Stimulated activated CD4-positive, alpha-beta T cell treated with anti-CD3 and anti-CD28 coated beads, Interleukin-1b, Interleukin-23, amount 100 ng/mL, for 1 hour (primary cell): ENCODE measurements at places on chromosomes 2 and 18.

- no peak for DNase-seq
These were observed 13.1 kb upstream of the SNTG2 start for GRCh38 chr2:937530-937929.

- DNase-seq: no peak
These were observed 21.0 kb downstream of the INPP4A start for GRCh38 chr2:98465456-98466226.

- DNase-seq: no peak
These were observed 40.8 kb downstream of the KCMF1 start for GRCh38 chr2:85011747-85012146.

GRCh38 chr18:8749492-8749891, 44.1 kb downstream of the MTCL1 start:
- DNase-seq: no peak

GRCh38 chr2:139155991-139156390, 375.8 kb upstream of the NXPH2 start:
- no peak for DNase-seq

- DNase-seq: no peak
These were observed 3.4 kb downstream of the SERPINB2 start for GRCh38 chr18:63890950-63891304.

DNA sequence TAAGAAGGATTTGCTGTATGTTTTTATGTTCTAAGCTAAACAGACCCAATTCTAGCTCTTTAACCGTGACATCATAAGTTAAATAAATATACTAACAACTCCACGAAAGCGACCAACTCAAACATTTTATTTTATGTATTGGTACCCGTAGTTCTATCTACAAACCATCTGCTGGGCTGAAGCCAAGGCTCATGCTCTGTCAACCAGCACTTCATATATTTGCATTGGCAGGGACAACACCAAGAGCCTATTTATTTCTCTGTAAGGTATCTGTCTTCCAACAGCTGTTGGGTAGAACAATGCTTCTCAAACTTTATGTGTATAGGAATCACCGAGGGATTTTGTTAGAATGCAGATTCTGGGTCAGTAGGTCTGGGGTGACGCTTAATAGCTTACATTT, 64.5 kb downstream of the PID1 start:
- no peak for DNase-seq

DNA sequence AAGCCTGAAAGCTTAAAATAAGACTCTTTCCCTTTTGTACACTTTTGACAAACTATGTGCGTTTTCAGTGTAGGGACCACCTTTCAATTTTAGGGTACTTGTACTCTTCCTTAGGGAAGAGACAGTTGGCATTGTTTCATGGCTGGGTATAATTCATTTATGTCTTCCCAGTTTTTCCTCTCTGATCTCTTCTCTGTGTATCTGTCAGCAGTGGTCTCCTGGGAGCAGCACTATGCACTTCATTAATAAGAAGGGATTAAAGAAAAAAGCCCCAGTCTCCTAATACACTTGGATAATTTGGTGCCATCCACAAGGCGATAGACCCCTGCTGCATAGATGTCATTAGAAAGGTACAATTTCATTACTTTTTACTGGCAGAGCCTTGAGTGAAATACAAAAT, 12.1 kb downstream of the AQP4 start:
- no peak for DNase-seq

GRCh38 chr2:73350035-73350691, 35.5 kb upstream of the ALMS1 start:
- no peak for DNase-seq

DNA sequence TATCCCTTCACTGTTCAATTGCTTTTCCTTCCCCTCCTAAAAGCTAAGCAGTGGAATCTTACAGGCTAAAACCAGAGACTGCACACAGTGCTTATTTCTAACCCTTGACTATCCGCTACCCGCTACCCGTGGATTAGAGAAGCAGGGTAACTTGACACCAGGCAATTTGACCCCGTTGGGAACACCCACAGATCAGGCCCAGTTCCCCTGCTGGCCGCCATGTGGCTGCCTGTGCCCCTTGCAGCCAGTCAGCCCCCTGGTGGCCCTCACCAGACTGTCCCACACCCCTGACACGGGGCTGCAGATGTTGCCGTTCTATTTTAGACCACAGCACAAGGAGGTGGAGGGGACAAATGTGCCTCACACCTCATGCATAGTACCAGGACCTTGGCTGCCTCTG, 74.8 kb downstream of the TXNL1 start:
- DNase-seq: no peak

- no peak for DNase-seq
These were observed 33.0 kb downstream of the CMPK2 start for GRCh38 chr2:6832596-6833299.

- DNase-seq: no peak
These were observed 26.8 kb upstream of the NABP1 start for GRCh38 chr2:191650896-191651773.

- no peak for DNase-seq
These were observed 136.3 kb upstream of the CCDC68 start for GRCh38 chr18:55095584-55095983.

GRCh38 chr18:45690975-45691815, 32.8 kb upstream of the SLC14A1 start:
- DNase-seq: peak; percentile 60

DNA sequence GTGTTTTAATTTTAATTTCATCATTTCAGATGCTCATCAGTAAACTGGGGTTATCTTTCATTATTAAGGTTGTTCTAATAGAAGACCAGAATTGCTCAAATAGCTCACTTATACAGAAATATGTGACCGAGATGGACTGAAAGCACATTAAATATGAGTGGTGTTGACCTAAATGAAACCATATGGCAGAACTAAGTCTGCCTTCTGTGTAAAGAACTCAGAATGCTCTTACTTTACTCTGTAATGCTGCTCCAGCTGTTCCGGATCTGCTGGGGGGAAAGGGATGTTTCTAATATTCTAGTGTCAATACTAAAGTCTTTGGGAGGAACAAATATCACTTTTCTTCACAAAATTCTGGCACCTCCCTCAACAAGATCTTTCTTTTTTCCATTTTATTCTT, 131.0 kb downstream of the DPP4 start:
- no peak for DNase-seq

DNA sequence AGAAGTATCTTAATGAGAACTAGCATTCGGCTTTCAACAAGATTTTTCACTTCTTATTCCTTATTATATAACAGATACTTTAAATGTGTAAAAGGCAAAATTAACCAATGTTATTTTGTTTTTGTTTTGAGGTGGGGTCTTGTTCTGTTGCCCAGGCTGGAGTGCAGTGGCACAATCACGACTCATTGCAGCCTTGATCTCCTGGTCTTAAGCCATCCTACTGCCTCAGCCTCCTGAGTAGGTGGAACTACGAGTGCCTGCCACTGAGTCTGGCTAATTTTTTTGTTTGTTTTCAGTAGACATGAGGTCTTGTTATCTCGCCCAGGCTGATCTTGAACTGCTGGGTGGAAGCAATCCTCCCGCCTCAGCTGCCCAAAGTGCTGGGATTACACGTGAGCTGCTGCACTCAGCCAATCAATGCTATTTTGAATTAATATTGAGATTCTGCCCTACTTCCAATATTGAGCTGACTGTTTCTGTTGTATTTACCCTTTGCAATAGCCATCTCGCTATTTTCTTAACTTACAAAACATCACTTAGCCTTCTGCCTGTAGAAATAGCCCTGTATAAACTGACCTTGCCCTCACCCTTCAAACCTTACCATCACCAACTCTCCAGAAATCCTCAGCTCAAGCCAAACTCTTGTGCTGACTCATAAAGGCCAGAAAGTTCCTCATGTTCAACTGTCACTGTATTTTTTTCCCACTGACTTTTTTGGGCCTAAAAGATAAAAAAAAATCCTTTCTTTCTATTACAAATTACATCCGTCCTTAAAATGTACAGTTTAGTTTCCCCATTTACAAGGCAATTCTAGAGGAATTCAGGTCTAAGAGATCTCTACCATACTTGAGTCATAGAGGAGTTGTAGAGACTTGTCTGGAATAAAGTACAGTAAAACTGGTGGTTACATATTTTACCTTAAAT, 94.3 kb downstream of the OLA1 start:
- DNase-seq: no peak

DNA sequence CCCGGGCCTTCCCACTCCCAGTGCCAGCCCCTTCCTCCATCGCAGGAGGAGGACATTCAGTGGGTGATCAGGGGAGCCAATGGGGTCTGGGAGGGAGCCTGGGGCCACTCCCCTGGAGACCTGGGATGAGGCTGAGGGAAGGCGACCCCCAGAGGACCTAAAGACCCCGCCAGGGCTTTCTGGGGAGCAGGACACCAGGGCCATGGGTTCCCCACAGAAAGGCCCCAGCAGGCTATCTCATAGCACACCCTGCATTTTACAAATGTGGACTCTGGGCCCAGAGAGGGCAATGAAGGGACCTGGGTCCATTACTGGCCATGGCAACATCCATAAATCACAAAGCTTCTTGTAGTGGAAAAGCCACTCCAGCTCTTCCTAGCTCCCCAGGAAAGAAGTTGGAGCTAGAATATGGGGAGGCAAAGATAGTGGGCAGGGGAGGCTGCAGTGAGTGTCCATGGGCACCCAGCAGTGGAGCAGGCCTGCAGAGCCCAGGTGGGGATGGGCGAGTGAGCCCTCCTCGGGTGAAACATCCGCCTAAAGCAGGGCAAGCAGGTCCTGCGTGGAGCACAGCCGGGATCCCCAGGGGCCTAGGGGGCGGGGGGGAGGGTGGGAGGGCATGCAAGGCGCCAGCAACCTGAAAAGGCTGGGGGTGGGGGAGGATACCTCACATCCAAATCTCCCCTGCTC, 13.8 kb downstream of the CYP26B1 start:
- DNase-seq: no peak

GRCh38 chr2:113175042-113175628, 1.4 kb downstream of the PSD4 start:
- DNase-seq: no peak

- no peak for DNase-seq
These were observed 77.8 kb upstream of the HS6ST1 start for GRCh38 chr2:128396500-128396891.

DNA sequence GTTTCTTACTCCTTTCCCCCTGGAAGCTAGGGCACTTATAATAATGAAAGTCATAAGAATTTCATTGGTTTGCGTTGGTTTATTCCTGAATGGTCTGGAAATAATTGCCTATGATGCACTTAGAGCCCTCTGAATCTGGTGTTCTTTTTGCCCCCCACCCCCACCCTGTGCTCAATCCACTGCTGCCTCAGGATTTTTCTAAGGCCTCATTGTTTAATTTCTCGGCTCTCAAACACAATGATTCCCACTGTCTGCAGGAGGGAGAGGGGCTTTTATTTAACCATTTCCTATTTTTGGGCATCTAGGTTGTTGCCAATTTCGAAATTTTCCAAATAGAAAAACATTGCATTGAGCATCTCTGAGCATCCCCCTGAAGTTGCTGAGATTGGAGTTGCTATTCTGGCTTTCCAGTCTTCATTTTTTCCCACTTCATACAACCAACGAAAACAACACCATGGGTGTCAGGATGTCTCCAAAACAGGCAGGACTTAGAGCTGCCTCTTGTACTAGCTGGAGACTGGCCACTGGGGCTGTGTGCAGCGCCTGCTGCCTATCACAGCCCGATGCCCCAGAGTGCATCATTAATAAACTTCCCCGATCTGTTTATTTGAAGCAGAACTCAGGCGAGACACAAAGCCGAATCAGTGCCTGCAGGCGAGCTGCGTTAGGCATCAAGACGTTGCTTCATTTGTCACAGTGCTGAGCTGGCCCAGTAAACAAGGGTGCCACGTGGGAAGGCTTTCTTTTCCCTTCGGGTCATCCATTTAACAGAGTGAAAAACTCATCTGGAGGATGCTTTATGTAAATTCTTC, 1.8 kb upstream of the PCARE start:
- DNase-seq: no peak

- DNase-seq: no peak
These were observed 396.0 kb downstream of the MEIS1 start for GRCh38 chr2:66830881-66831280.

DNA sequence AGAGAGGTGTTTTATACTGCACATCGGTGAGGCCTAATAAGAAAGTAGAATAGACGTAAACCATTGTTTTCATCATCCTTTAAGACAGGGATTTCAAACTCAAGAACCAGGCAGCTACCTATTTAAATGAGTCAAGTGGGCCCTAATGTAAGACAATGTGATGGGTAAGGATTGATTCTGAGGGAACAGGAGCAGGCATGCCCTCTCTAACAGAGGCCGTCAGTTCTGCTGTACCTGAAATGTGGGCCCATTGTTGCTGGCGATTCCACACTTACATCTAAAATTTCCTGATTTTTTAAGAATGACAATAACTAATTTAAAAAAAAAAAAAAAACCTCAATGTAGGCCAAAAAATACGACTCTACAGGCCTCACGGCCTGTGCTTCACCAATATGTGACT, 67.5 kb downstream of the ACSL3 start:
- no peak for DNase-seq

GRCh38 chr2:183541766-183542165, 417.5 kb downstream of the NUP35 start:
- DNase-seq: no peak

GRCh38 chr18:37669991-37670534, 104.5 kb upstream of the CELF4 start:
- DNase-seq: no peak

GRCh38 chr2:155381436-155381835, 682.9 kb downstream of the KCNJ3 start:
- no peak for DNase-seq

GRCh38 chr2:119857742-119858141, 98.0 kb downstream of the PTPN4 start:
- no peak for DNase-seq

GRCh38 chr2:234763002-234763873, 188.6 kb upstream of the SH3BP4 start:
- DNase-seq: no peak

- no peak for DNase-seq
These were observed 2.7 kb downstream of the OTX1 start for GRCh38 chr2:63053081-63053888.

DNA sequence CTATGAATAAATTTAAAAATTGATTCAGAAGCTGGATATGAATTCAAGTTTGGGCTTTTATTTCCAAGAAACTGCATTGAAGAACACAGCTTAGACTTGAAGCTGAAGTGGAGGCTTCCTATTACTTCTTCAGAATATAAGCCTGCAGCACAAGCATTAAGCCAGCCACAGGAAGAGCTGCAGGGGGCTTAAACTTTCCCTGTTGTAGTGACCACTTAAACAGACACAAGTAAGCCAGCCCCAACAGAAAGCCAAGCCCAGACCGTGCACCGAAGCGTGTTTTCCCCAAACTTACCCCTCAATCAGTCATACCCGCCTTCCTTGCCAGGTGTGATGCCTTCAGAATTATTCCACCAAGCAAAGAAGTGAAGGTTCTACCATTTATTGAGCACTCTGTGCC, 28.7 kb downstream of the ERMN start:
- DNase-seq: no peak

DNA sequence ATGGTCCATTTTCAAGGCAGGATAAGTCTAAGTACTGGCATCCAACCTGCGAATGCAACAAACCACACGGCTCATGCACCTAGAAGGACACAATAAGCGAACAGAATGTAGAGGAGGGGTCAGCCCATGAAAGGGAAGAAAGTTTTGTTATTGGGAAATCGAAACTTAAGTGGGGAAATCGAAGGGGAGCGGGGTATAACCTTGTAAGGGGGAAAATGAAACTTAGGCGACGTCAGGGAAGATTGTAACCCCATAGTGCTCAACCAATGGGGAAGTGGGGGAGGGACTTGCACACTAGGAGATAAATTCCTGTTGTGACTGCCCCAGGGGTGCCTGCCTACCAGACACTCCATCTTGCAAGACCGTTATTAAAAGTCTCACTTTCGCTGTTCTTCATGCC, 15.6 kb upstream of the OTOF start:
- DNase-seq: no peak
